ENCODE measurements at places on chromosomes 12 and 14.

DNA sequence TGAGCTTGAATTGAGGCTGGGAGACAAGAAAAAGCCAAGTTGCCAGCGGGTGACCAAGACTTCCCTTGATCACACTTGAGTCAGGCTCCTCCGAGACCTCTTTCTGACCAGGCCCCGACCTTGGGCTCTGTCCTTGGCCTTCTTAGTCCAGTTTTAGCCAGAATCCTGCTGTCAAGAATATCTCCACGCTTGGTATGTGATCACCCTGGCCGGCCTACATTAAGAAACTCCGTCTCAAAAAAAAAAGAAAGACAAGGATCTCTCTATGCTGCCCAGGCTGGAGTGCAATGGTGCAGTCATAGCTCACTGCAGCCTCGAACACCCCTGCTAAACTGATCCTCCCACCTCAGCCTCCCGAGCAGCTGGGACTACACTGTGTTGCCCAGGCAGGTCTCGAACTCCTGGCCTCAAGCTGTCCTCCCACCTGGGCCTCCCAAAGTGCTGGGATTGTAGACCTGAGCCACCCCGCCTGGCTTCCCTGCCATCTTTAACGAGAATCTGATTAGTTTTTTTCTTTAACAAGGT, 1.0 kb upstream of the ITPK1 start:
- no peak for DNase-seq

DNA sequence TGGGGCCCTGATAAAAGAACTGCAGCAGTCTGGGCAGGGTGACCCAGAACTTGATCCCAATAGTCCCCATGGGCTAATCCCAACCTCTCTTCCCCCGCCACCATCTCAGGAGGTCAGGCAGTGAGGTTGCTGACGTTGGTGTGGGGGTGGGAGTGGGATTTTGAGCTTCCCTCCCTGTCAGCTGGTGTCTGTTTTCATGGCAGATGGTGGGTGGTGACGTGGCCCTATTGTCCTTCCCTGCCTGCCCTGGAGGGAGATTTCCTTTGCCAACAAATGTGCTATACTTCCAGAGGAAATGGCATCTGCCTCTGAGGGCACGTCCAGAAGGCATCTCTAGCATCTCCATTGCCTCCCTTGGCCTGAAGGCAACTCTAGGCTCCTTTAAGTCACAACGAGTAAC, 37.7 kb downstream of the NEUROD4 start:
- DNase-seq: no peak

DNA sequence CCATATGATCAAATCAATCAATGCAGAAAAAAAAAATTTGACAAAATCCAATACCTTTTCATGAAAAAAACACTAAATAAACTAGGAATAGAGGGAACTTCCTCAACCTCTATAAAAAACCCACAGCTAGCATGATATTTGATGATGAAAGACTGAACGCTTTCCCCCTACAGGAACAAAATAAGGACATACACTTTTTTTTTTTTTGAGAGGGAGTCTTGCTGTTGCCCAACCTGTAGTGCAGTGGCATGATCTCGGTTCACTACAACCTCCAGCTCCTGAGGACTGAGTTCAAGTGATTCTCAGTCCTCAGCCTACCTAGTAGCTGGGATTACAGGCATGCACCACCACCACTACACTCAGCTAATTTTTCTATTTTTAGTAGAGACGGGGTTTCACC, 17.9 kb upstream of the CAMKK2 start:
- no peak for DNase-seq

DNA sequence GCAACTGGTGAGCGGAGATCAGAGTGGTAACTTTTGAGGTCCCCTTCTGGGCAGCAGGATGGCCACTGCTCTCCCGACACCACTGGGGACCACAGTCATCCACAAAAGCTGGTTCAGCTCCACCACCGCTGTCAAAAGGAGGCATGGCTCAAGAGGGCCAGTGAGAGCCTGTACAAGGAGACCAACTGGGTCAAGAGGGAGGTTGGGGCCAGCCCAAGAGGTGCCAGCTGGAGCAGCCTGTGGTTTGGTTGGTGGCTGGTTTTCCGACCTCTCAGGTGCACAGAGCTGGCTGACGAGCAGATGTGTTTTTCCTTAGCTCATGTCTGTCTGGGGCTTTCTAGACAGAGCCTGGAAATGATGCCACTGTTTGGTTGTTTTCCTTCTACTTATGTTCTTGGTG, 60.1 kb downstream of the ERH start:
- no peak for DNase-seq

GRCh38 chr12:88604646-88605045, 24.4 kb upstream of the KITLG start:
- no peak for DNase-seq

DNA sequence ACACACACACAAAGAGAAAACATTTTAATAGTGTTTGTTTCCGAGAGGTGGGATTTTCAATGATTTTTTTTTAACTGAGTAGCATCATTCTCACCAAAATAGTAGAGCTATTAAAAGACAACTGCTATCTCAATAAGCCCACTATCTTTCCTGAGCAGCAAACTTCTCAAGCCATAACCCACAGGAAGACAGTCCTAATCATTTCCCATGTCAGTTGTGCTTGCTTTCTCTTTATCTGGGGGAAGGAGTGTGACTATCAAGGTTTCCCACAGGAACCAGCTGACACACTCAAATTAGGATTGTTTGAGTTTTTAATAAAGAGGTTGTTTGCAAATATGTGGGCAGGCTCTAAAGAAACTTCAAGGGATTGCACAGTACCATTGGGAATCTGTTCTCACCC, 4.9 kb upstream of the MAX start:
- no peak for DNase-seq

GRCh38 chr12:117165342-117165741, 24.9 kb downstream of the FBXO21 start:
- DNase-seq: no peak

- no peak for DNase-seq
Observed at GRCh38 chr14:94284221-94284620, 8.8 kb downstream of the SERPINA10 start.

All from HuH-7.5 (cell line).